ENCODE measurements at places on chromosomes 5 and 9. TPM values are rescaled to one million over a fixed set of nuclear protein-coding genes. Genes with fewer than 3 reads are reported as not detected.
A peak's percentile ranks its signal among the peaks of the same experiment; 100 is the strongest.

GRCh38 chr9:33151007-33151557 lies 16.1 kb downstream of the B4GALT1 start:
- DNase-seq = peak; percentile 97

- DNase-seq = peak; percentile 62
Observed at GRCh38 chr5:110757118-110757729, 18.4 kb downstream of the SLC25A46 start.

Gene CDKN2A
- 25.0 TPM for total RNA-seq

GRCh38 chr5:167570431-167570830 lies 721.0 kb upstream of the WWC1 start:
- no peak for DNase-seq

- peak; percentile 68 for DNase-seq
Observed at GRCh38 chr5:56981548-56982315, 29.8 kb upstream of the MIER3 start.

GRCh38 chr9:108074900-108075299 lies 585.3 kb upstream of the KLF4 start:
- DNase-seq = no peak

Gene IL7R
- 0.05 TPM for total RNA-seq
